ENCODE measurements at places on chromosomes 5 and 9.

GRCh38 chr5:150517272-150518152, 9.6 kb downstream of the NDST1 start:
- no peak for DNase-seq

GRCh38 chr5:171945066-171945465, 61.4 kb downstream of the FBXW11 start:
- DNase-seq, result no peak

DNA sequence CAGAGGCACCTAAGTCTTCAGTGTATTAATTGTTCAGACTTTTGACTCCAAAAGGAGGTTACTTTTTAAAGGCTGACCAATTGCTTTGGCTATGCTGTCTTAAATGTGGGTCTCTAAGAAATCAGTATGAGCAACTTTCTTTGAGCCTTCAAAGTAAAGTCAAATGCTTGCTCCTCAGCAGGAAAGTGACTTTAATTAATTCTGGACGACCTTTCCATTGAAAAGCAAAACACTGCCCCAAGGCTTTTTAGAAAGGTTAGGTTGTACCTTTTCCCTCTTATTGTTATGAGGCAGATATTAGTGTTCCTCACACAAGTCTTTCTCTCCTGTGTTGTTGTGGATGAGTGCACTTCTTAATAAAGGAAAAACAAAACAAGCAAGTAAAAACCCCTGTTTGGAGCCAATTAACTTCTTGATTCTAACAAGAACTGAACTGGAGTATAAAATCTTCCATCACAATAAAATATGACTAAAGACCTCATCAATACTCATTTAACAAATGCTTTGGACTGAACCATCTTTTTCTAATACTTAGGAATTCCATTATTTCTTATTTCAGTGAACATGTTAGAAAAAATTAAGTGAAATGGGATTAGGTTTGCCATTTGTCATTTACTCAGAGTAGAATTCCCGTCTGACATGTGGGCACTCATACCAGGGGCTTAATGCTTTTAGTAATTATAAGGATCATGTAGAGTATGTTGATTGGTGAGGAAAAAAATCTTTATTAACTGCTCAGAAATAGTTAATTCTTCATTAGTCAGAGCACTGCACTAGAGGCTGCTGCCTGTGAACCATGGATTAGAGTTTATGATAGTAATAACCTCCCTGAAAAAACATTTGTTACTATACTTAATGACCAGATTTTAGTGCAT, 159.1 kb upstream of the ZNF608 start:
- no peak for DNase-seq

DNA sequence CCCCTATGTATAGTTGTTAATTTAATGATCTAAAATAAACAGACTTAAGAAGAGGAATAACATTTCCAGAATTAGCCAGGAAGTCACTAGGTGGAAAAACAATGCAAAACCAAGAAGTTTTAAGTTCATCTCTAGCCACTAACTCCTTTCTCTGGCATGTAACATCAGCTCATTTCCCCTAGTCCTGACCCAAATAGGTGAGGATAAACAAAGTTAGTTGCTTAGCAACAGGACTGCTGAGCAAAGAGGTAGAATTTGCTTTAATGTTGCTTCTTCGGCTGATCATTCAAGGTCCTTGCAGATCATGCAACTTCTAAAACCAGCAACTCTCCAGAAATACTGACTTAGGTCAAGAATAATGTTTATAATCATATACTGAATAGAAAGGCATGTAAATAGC, 675.8 kb downstream of the CETN3 start:
- no peak for DNase-seq

DNA sequence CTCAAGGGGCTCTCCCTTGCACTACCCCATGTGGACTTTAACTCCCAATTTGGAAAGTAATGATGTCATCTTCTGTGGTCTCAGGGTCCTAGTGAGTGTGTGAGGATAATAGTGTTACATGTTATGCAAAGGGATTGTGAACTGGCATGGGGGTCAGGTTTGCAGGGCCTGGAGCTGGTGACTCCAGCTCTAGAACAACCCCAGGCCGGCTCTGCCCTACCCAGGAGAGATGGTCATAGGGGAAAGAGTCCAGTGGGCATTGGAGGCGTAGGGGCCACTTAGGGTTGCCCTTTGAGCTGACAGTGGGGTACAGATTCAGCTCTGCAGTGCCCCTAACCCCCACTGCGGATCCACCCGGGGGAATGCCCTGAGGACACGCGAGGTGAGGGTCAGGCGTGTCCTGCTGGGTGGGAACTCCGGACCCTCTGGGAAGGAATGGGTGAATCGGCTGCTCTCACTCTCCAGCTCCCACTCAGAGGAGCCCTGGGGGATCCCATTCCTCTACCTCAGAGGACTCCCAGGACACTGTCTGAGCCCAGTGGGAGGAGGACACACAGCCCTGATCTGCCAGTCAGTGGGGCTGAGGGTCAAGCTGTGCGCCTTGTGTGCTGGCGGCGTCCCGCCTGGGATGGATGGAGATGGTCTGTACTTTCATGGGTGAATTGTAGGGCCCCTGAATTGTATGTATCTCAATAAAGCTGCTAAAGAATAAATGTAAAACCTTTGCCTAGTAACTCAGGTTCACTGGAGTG, 2.5 kb upstream of the NKD2 start:
- DNase-seq, result no peak

DNA sequence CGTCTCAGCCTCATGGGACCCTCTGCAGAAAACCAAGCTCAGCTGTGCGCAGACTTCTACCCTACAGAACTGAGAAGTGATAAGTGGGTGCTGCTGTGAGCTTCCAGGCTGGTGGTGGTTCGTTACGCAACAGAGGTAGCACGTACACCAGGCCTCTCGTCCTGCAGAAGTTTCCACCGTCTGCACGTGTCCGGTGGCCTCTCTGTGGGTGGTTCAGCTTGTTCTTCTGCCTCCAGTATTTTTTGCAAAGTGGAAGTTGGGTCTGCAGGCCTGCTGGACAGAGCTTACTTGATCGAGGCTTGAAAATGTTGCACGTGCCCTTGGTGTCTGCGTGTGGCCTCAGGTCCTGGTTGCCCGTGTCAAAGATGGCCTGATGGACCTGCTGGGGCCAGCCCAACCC, 27.5 kb downstream of the KCNT1 start:
- DNase-seq, result no peak

DNA sequence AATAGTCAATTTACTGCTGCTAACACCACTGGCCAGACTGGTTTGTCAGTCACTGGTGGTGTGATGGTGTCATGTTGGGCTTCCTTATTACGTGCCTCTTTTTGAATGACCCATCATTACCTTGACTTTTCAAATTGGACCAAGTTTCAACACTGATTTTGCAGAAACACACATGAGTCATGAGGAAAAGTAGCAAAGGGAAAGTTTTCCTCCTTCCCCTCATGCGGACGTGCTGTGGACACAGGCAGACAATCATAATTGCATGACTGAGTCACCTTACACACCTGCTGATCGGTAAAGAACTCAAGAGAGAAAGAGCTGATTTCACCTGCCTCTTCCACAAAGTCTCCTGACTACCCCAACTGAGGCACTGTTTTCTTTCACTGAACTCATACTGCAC, 324.5 kb downstream of the ARRDC3 start:
- no peak for DNase-seq

DNA sequence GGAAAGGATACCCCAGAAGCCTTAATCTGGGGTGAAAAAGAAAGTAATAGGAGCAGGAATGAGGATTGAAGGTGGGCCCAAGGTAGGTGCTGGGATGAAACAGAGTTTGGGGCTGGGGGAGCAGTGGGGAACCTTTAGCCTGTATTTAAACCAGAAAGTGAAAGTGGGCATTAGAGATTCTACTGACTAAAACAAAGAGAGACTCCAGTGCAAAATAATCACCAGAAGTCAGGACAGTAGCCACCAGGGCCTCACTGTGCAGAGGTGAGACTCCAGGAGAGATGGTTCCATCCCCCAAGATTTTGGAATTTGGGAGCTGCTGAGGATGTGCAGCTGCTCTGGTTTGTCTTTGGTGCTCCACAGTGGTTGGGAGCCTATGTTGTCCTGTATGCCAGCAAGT, 13.1 kb downstream of the DNAJB5 start:
- DNase-seq, result no peak

DNA sequence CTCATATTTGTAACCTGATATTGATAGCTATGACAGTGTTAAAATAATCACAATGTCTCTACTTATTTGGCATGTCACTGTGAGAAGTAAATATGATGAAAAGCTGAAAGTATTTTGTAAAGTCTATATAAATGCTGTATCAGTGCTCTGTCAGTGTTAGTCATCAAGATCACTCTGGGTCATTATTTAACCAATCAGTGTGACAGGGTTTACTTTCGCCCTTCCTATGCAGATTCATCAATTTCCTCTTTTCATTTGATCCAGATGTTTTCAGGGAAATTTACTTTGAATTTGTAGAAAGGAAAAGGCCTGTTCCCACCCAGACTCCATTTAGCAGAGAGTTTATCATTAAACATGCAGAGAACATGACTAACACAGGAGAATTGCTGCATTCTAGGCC, 9.9 kb upstream of the PCSK5 start:
- DNase-seq, result no peak

DNA sequence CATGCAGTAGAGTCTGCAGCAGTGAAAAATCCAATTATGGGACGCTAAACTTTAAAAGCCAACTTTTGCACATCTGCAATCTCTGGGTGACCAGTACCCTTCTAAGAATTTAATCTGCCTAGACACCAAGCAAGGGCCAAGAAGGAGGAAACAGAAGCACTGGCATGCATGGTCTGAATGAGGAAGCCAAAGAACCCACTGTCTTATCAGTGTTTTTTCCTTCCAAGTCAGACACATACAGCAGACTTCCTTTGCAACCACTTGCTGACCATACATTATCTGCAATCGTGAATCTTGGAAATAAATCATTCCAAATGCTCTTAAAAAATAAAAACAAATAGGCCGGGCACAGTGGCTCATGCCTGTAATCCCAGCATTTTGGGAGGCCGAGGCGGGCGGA, 65.9 kb downstream of the DEPDC1B start:
- no peak for DNase-seq

DNA sequence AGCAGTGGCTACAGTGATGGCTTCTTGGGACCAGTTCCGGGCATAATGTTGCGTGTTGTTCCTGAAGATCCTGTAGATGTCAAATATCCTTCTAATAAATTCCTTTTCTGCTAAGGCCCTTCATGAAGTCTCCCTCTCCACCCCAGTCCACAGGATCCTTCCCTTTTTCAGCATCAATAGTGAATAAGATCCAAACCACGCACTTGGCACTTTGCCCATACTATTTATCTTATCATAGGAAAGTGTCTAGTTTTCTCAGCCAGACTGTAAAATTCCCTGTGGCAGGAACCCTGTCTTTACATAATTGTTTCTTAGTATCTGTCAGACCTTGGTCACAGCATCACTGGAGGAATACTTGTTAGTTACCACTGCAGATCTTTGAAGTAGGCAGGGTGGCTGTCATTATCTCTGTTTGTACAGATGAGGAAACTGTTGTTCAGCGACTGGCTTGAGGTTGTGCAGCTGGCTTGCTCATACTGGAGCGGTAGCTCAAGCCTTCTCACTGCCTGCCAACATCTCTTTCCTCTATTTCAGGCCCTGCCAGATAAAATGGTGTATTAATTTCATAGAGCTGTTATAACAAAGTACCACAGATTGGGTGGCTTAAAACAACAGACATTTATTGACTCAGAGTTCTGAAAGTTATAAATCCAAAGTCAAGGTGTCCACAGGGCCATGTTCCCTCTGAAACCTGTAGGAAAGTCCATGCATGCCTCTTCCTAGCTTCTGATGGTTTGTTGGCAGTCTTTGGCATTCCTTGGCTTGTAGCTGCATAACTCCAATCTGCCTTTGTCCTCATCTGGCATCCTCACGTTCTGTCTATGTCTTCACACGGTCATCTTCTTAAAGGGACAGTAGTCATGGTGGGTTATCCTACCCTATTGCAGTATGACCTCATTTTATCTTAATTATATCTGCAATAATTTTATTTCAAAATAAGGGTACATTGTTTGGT, 33.5 kb upstream of the APC start:
- no peak for DNase-seq

DNA sequence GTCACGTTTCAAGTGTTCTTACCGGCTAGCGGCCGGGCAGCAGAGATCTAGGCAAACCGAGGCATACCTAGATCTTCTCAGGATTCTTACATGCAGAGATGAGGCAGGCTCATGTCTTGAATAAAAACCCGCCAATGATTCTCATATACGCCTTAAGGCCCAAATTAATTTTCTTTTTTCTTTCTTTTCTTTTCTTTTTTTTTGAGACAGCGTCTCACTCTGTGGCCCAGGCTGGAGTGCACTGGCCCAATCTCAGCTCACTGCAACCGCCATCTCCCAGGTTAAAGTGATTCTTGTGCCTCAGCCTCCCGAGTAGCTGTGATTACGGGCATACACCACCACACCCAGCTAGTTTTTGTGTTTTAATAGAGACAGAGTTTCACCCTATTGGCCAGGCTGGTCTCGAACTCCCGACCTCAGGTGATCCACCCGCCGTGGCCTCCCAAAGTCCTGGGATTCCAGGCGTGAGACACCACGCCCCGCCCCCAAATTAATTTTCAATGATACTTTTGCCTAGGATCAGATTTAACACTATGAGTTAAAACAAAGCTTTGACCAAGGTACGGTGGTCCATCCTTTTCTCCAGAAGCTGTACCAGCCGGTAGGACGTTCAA, 1.5 kb downstream of the C9orf40 start:
- no peak for DNase-seq

DNA sequence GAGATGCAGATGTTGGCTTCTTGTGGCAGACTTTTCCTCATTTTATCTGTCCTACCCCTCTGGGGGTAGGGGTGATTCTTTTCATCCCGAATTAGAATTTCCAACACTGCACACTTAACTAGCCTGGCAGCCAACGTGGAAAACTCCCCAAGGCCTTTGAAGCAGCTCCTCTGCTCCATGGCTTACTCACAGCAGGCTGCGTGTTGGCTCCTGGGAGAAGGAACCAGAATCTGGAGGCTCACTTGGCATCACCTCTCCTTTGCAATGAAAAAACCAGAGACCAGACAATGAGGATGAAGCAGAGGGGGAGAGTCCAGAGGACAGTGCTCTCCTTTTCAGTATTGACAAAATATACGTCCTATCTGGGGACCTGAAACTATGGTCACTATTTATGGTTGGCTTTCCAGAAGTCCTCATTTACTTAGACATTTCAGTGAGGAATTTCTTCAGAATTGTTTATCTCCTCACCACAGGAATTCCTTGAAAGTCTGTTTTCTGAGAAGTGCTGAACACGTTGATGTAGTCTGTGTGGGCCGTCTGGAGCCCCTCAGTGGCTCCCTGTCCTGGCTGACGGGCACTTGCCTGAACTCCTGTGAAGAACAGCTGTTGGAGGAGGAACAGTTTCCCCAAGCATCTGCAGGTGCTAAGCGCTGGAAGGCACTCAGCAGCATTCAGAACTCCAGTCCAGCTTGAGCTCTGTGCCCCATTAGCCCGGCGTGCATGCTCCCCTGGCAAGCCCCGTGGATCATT, 231.3 kb downstream of the RFK start:
- no peak for DNase-seq

GRCh38 chr5:55230086-55230629, 3.0 kb upstream of the MCIDAS start:
- DNase-seq, result no peak

- no peak for DNase-seq
Observed at GRCh38 chr5:105430516-105430915, 1867.9 kb upstream of the NUDT12 start.

- DNase-seq, result no peak
Observed at GRCh38 chr5:132322266-132322665, 28.1 kb downstream of the SLC22A4 start.

Measured in GM12891 (cell line).